ENCODE measurements at places on chromosomes 12 and 14. TPM values are rescaled to one million over a fixed set of nuclear protein-coding genes. Genes with fewer than 3 reads are reported as not detected.

DNA sequence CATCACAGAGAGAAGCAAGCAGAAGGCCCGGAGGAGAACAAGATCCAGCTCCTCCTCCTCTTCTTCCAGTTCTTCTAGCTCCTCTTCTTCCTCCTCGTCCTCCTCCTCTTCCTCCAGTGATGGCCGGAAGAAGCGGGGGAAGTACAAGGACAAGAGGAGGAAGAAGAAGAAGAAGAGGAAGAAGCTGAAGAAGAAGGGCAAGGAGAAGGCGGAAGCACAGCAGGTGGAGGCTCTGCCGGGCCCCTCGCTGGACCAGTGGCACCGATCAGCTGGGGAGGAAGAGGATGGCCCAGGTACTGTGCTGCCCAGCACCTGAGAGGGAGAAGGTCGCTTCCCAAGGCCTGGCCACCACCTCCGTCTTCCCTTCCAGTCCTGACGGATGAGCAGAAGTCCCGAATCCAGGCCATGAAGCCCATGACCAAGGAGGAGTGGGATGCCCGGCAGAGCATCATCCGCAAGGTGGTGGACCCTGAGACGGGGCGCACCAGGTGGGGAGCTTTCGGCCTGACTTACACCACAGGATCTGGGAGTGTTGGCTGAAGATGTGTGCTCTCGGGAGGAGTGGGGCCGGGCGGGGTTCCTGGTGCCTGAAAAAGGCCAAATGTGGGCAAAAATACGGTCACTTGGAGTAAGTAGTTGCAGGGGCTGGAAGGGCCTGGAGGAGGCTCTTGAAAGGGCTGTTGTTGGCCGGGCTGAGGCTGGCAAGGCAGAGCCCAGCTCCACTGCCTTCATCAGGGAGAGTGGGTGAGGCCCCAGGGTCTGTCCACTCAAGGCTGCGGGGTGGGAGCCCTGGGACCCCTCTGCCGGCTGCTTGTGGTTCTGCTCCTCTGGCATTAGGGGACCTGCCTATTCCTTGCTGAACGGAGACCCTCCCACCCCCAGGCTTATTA, 1.4 kb downstream of the ARL6IP4 start:
- DNase-seq, result no peak

Gene FGF23
- not detected for polyA plus RNA-seq

DNA sequence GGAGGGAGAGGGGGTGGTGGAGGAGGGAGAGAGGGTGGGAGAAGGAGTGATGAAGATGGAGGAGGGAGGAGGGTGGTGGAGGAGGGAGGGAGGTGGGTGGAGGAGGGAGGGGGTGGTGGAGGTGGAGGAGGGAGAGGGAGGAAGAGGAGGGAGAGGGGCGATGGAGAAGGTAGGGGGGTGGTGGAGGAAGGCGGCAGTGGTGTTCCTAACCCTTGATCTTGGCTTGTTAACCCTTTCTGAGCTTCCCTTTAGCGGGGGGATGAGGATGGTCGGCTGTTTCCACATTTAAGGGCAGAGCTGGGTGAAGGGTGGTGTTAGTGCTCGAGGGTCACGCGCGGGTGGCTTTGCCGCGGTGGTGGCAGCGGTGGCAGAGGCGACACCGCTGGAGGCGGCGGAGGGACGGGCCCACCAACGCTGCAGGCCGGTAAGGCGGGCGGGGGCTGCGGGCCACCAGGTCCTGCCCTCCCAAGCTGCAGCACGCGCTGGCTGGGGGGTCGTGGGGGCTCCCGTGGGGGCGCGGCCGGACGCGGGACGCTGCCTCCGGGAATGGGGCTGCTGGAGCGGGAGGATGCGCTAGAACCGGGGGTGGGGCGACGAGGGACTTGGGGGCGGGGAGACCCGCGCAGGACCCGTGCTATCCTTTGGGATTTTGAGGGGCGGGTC, 156.3 kb downstream of the PTPN11 start:
- no peak for DNase-seq

DNA sequence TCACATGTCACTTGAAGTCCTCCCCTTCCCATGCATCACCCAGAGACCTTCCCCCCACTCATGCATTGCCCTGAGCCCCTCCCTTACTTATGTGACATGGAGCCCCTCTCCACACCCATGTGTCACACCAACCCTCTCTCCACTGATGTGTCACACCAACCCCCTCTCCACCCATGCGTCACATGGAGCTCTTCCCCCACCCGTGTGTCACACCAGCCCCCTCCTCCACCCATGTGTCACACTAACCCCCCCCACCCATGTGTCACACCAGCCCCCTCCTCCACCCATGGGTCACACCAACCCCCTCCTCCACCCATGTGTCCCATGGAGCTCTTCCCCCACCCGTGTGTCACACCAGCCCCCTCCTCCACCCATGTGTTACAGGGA, 30.4 kb downstream of the RTL1 start:
- DNase-seq, result no peak

Gene STXBP6
- polyA plus RNA-seq, result 32.3 TPM

Gene ADAM21
- polyA plus RNA-seq, result 0.03 TPM

Gene KRT6C
- not detected for polyA plus RNA-seq

GRCh38 chr14:103492156-103492925, 30.3 kb downstream of the CKB start:
- no peak for DNase-seq

- DNase-seq, result no peak
These were observed 96.1 kb upstream of the DACT1 start for GRCh38 chr14:58541633-58542022.

All from HepG2 (cell line).